Liver (tissue), 10 donors: ENCODE measurements at places on chromosomes 7 and 10. TPM values are rescaled to one million over a fixed set of nuclear protein-coding genes. Genes with fewer than 3 reads are reported as not detected.

- no peak overlapping the region for H3K4me3 ChIP-seq
- no peak for DNase-seq
- H3K36me3 ChIP-seq, result no peaks in the 10 kb centered on the region
- H3K4me1 ChIP-seq, result no peaks in the 10 kb centered on the region
These were observed 21.8 kb upstream of the SMNDC1 start for GRCh38 chr10:110326351-110327032.

- H3K27me3 ChIP-seq, result no peaks in the 10 kb centered on the region
- DNase-seq, result no peak
- H3K4me1 ChIP-seq, result no peaks in the 10 kb centered on the region
- H3K36me3 ChIP-seq, result no peaks in the 10 kb centered on the region
These were observed 157.4 kb downstream of the DYNC1I1 start for GRCh38 chr7:95929710-95930280.

- H3K4me1 ChIP-seq, result no peaks in the 10 kb centered on the region
- no peaks in the 10 kb centered on the region for H3K36me3 ChIP-seq
- no peak overlapping the region for H3K27ac ChIP-seq
- DNase-seq, result no peak
- peaks cover 2% of the 10 kb centered on the region for H3K27me3 ChIP-seq
- no peak overlapping the region for H3K4me3 ChIP-seq
These were observed 147.3 kb downstream of the NRCAM start for GRCh38 chr7:108308903-108309302.

GRCh38 chr7:76424413-76425111 lies at the start of gene ZP3:
ZP3 (plus strand) TSS chr7:76424950; CDS start chr7:76424965, 15 bp downstream.
- DNase-seq, result no peak
- H3K4me1 ChIP-seq, result no peaks in the 10 kb centered on the region
- H3K36me3 ChIP-seq, result no peaks in the 10 kb centered on the region

The TRIM73 gene
- 1.7 TPM for total RNA-seq

GRCh38 chr7:64603271-64603670 lies 40.4 kb upstream of the ZNF680 start:
- no peak for DNase-seq
- no peak overlapping the region for H3K27ac ChIP-seq
- H3K27me3 ChIP-seq, result no peaks in the 10 kb centered on the region
- H3K4me3 ChIP-seq, result no peak overlapping the region
- no peaks in the 10 kb centered on the region for H3K36me3 ChIP-seq

DNA sequence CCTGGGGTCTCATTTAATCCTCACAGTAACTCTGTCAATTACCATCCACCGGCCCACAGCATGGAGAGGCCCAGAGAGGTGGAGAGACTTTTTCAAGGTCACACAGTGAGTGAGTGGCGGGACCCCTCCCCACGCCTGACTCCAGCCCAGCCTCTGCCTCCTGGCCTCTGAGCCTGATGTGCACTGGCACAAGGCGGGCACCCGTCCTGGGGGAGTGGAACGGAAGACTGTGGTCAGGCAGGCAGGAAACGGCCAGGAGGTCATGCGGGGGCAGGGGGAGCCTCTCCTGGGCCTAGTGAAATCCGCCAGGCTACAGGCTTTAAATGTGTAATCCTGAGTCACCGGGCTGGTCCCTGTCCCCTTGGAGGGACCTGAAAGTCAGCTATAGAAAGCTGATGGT lies 32.2 kb downstream of the ZCCHC24 start:
- no peak for DNase-seq
- H3K27ac ChIP-seq, result peak overlapping the region; percentile 9
- H3K36me3 ChIP-seq, result peaks cover 5% of the 10 kb centered on the region

The STEAP2 gene
- 8.0 TPM for total RNA-seq

GRCh38 chr10:79130846-79131245 lies 62.1 kb downstream of the ZMIZ1 start:
- H3K4me3 ChIP-seq, result no peak overlapping the region
- H3K4me1 ChIP-seq, result peaks cover 41% of the 10 kb centered on the region
- no peak overlapping the region for H3K27ac ChIP-seq
- no peak for DNase-seq

DNA sequence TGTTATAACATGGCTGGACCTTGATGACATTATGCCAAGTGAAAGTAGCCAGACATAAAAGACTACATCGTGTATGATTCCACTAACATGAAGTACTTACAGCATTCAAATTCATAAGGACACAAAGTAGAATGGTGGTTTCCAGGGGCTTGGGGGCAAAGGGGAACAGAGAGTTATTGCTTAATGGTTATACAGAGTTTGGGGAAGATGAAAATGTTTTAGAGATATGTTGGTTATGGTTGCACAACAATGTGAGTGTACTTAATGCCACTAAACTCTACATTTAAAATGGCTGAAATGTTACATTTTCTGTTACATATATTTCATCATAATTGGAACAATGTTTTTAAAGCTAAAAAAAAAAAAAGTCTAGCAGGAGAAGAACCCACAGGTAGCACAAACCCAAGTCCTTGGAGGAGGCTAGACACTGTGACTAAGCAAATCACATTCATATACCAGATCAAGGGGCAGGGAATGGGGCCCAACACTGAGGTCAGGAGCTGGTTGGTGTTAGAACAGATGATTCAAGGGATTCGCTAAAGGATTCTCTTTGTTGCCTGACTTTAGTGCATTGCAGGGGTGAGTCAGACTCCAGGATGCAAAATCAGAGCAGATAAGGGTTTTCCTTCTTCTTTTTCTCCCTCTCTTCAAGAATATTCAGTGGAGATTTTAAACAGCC lies 25.1 kb upstream of the AOAH start:
- no peak for DNase-seq
- no peaks in the 10 kb centered on the region for H3K27me3 ChIP-seq
- H3K4me3 ChIP-seq, result no peak overlapping the region
- H3K27ac ChIP-seq, result no peak overlapping the region

DNA sequence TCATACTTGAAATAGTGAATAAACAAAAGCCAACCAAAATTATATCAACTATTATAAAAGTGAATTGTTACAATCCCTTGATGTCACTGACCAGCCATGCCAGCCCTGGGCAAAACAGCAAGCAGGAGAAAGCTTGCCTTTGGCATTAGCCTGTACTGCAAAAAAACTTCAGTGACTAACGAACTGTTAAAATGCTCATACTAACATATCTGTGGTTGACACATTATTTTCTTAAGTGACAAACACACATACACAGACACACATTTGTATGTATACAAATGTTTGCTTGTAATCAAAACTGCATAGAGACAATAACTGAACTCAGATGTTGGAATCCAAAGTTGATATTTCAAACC lies 29.5 kb downstream of the CHCHD3 start:
- no peak for DNase-seq
- no peaks in the 10 kb centered on the region for H3K36me3 ChIP-seq
- peaks cover 18% of the 10 kb centered on the region for H3K4me1 ChIP-seq
- H3K4me3 ChIP-seq, result no peak overlapping the region

DNA sequence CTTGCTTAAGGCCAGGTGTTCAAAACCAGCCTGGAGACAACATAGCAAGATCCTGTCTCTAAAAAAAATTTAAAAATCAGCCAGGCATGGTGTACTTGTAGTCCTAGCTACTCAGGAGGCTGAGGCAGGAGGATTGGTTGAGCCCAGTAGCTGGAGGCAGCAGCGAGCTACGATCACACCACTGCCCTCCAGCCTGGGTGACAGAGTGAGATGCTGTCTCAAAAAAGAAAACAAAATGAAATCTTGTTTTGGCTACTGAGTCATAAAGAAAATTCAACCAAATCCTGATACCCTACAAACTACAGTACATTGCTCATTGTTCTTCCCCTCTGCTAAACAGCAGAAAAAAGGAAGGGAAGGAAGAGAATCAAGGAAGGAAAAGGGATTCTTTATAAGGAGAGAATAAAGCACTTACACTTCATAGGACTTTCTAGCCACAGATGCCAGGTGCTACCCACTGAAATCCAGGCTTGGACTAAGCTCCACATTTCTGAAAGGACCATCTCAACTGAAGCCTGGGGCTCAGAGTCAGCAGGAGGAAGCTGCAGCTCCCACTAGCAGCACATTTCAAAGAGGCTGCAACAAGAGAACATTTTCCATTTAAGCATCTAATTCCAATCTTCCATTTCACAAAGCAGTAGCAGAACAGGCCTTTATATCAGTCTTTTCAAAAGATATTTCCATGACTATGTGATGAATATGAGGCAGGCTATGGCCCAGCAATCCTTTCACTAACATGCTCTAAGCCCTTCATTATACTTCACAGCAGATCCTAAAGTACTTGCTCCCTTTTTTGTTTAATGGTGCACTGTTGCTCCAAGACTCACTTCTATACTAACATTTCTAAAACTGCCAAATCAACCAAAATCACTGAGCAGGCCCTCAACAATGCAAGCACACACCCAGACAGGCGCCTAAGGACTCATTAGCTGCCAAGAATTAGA lies 13.5 kb downstream of the TNPO3 start:
- peaks cover 6% of the 10 kb centered on the region for H3K4me1 ChIP-seq
- no peak overlapping the region for H3K27ac ChIP-seq
- H3K36me3 ChIP-seq, result peaks cover 4% of the 10 kb centered on the region
- no peak overlapping the region for H3K4me3 ChIP-seq

DNA sequence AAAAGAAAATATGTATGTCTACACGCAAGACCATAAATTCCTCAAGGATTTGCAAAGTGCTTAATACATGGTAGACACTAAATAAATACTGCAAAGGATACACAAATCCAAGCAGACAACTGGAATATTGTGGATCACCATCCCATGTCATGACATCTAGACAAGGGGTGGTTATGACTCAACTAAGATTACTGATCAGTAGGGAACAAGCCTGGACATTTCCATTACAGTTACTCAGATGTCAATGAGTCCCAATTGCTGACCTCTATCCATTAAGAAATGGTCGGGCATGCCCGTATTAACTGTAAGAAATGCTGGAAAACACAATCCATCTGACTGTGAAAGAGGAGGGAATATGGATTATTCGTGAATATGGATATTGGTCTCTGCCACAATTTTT lies 27.6 kb upstream of the RUFY2 start:
- H3K27me3 ChIP-seq, result no peaks in the 10 kb centered on the region
- peaks cover 2% of the 10 kb centered on the region for H3K36me3 ChIP-seq
- no peak for DNase-seq
- H3K27ac ChIP-seq, result no peak overlapping the region

The HGF gene
- total RNA-seq, result 29.8 TPM

- no peak overlapping the region for H3K4me3 ChIP-seq
- no peaks in the 10 kb centered on the region for H3K4me1 ChIP-seq
- no peaks in the 10 kb centered on the region for H3K27me3 ChIP-seq
- H3K36me3 ChIP-seq, result no peaks in the 10 kb centered on the region
- no peak for DNase-seq
- H3K27ac ChIP-seq, result no peak overlapping the region
These were observed 237.8 kb downstream of the MAD1L1 start for GRCh38 chr7:1994931-1995330.

The NOBOX gene
- total RNA-seq, result not detected

- DNase-seq, result peak; percentile 45
- no peaks in the 10 kb centered on the region for H3K27me3 ChIP-seq
- peaks cover 6% of the 10 kb centered on the region for H3K4me1 ChIP-seq
These were observed 14.8 kb upstream of the WAPL start for GRCh38 chr10:86536294-86536861.

GRCh38 chr10:7533657-7534479 lies 123.0 kb upstream of the SFMBT2 start:
- H3K27me3 ChIP-seq, result peaks cover 8% of the 10 kb centered on the region
- H3K4me1 ChIP-seq, result no peaks in the 10 kb centered on the region
- H3K4me3 ChIP-seq, result no peak overlapping the region
- H3K27ac ChIP-seq, result no peak overlapping the region
- H3K36me3 ChIP-seq, result no peaks in the 10 kb centered on the region

DNA sequence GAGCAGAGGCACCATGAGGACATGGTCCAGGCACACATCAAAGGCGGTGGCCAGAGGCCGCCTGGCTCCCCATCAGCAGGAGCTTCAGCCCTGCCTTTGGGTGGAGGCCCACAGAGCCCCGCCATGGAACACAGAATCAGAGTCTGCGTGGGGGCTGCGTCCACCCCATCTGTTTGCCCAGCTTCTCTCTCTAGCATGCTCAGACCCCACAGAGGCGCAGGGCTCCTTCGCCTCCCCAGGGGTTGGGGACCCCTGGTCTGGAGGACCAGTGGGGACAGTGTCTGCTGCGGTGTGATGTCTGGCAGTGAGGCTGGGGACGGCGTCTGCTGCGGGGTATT lies 321.9 kb downstream of the PTPRN2 start:
- H3K27me3 ChIP-seq, result no peaks in the 10 kb centered on the region
- peaks cover 5% of the 10 kb centered on the region for H3K4me1 ChIP-seq
- DNase-seq, result no peak
- no peak overlapping the region for H3K27ac ChIP-seq
- no peaks in the 10 kb centered on the region for H3K36me3 ChIP-seq

GRCh38 chr10:86671985-86672710 lies 3.8 kb downstream of the LDB3 start:
- H3K36me3 ChIP-seq, result no peaks in the 10 kb centered on the region
- H3K27ac ChIP-seq, result no peak overlapping the region
- DNase-seq, result no peak
- H3K4me1 ChIP-seq, result no peaks in the 10 kb centered on the region
- no peaks in the 10 kb centered on the region for H3K27me3 ChIP-seq
- no peak overlapping the region for H3K4me3 ChIP-seq

The PRLHR gene
- total RNA-seq, result under 0.01 TPM

DNA sequence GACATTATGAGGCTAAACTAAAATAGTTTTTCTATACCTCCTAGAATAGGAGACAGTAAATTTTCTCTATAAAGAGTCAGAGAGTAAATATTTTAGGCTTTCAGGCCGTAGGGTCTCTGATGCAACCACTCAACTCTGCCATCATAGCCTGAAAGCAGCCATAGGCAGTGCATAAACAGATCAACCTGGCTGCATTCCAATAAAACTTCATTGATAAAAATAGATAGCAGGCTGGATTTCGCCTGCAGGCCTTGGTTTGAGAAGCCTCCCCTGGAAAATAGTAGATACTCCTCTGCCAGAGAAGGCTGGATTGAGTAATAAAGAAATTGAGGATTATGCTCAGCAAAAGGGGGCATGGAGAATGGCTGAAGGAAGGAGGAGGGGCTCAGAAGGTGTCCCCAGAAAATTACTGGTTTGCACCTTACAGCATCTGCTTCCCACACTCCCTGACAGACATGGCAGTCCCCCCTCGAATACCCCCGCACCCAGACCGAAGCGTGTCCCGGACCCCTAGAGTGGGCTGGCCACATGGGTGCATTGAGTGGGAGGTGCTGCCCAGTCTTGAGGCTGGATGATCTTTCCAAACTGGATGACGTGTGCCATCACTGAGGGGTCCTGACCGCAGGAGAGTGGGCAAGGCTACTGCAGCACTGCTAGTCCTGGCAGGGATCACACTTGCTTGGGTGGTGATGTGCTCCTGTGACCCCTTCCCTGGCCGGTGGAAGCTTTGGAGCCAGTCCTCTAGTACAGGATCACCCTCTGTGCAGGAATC lies 126.6 kb downstream of the PTPN20 start:
- no peak overlapping the region for H3K4me3 ChIP-seq
- no peak for DNase-seq
- H3K36me3 ChIP-seq, result no peaks in the 10 kb centered on the region
- H3K27ac ChIP-seq, result no peak overlapping the region
- H3K27me3 ChIP-seq, result peaks cover 7% of the 10 kb centered on the region

GRCh38 chr10:35191523-35191922 lies 64.9 kb downstream of the CREM start:
- H3K4me3 ChIP-seq, result no peak overlapping the region
- H3K36me3 ChIP-seq, result no peaks in the 10 kb centered on the region
- no peak for DNase-seq
- peaks cover 4% of the 10 kb centered on the region for H3K4me1 ChIP-seq
- peak overlapping the region; percentile 51 for H3K27ac ChIP-seq
